ENCODE measurements at places on chromosomes 3 and 15. TPM values are rescaled to one million over a fixed set of nuclear protein-coding genes. Genes with fewer than 3 reads are reported as not detected.
A peak's percentile ranks its signal among the peaks of the same experiment; 100 is the strongest.

The CCR9 gene
- 19.4 TPM for total RNA-seq

The CACNA2D2 gene
- total RNA-seq = 2.1 TPM

The EXD1 gene
- total RNA-seq = not detected

The CHRM5 gene
- not detected for total RNA-seq

The KBTBD12 gene
- not detected for total RNA-seq

The PYGO1 gene
- not detected for total RNA-seq

The CRABP1 gene
- not detected for total RNA-seq

The TMCO5A gene
- not detected for total RNA-seq

The PPARG gene
- 0.68 TPM for total RNA-seq

GRCh38 chr15:87573534-87573933, 683.0 kb downstream of the NTRK3 start:
- DNase-seq = no peak

GRCh38 chr3:117526470-117527079, 817.0 kb downstream of the TUSC7 start:
- no peak for DNase-seq

GRCh38 chr3:157436583-157437291, at the start of gene PTX3:
TSS of gene PTX3 (plus strand) at chr3:157436850. CDS start at chr3:157436934, 84 bp downstream.
- DNase-seq = no peak

- no peak for DNase-seq
Observed at GRCh38 chr3:196336319-196337145, 1.7 kb downstream of the TM4SF19 start.

- no peak for DNase-seq
Observed at GRCh38 chr3:124395162-124395561, 335.1 kb upstream of the UMPS start.

GRCh38 chr15:57312318-57313133, 63.8 kb upstream of the CGNL1 start:
- no peak for DNase-seq

DNA sequence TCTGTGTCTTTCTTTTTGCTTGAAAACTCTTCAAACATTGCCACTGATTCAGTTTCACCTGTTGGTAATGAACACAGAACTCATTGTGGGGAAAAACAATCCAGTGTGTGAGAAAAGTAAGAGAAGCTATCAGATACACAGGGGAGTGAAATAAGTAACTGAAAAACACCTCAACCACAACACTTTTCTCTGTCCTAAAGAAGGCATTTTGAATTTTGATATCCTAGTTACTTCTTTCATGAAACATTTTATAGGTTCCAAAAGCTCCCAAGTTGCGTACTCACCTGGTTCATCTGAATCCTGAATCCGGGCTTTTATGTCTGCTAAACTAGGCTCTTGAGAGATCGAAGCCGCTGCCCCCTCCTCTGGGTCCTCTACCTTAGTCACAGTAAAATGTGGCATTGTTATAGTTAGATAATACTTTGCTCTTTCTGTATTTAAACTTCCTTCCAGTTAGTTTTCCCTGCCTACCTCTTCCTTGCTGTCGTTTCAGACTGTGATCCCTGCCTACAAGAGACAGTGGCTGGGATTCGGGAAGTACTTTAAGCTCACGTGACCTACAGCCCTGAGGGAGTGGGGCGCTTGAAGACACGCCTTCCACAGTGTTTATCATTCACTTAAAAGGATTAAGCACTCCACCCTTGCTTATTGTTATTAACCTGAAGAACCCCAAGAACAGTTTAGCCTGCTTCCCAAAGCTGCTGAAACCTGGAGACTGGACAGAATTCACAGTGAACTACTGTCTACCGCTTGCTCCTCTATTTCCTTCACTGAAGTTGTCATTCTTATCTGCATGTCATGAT, 19.1 kb downstream of the SLC12A6 start:
- DNase-seq = no peak

DNA sequence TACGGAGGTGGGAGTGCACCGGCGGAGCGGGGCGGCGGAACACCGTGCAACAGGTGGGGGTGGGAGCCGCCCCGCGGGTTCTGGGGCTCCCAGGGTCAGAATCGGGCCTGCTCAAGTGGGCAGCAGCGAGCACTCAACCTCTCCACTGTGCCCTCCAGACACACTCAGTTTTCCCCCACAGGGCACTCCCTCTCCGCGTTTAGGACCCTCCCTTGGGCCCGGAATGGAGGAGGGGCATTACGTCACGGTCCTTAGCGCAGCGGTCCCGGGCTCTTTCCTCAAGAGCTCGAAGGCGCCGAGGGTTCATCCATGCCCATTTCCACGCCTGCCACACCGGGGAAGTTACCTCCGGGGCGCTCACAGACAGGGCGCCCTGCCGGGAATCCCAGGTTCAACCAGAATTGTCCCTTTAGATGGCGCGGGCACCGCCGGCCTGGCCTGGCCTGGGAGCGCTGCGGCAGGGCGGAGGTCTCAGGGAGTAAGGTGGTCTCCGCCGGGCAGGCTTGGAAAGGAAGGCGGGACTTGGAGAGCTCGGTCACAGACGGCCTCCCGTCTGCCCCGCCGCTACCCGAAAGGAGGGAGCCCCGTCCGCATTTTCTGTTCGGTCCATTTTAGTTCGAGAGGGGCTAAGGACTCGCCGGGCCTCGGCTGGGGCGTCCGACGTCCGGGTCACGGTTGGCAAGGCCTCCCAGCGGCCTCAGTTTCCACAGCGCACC, 5.1 kb downstream of the RNU6-1 start:
- peak; percentile 54 for DNase-seq

- no peak for DNase-seq
Observed at GRCh38 chr3:172613845-172614244, 90.6 kb upstream of the TNFSF10 start.

- no peak for DNase-seq
Observed at GRCh38 chr3:45272828-45273470, 46.9 kb upstream of the TMEM158 start.

GRCh38 chr15:67828969-67829646, 3.8 kb downstream of the SKOR1 start:
- no peak for DNase-seq
